Activated effector memory CD4-positive, alpha-beta T cell treated with anti-CD3 and anti-CD28 coated beads, Interleukin-2, amount 50 U/mL, for 16 hours (primary cell): ENCODE measurements at places on chromosomes 5 and 9.

DNA sequence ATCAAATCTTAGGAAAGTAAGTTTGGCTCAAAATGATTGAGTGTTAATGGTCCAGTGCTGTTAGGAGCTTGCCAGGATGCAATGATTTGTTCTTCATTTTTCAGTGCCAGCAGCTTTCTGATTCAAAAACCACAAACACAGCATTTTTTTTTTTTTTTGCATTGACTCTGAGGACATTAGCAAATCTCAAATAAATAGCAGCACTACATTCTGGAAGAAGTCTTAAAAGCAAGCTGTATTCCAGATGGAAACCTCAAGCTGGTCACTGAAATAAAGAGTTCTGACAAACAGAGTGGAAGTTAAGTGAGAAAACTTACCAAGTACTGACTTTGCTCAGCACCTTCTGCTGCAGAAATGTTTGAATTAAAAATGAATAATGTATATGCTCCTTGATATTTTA is 1653.1 kb upstream of the CDH9 start:
- no peak for DNase-seq

DNA sequence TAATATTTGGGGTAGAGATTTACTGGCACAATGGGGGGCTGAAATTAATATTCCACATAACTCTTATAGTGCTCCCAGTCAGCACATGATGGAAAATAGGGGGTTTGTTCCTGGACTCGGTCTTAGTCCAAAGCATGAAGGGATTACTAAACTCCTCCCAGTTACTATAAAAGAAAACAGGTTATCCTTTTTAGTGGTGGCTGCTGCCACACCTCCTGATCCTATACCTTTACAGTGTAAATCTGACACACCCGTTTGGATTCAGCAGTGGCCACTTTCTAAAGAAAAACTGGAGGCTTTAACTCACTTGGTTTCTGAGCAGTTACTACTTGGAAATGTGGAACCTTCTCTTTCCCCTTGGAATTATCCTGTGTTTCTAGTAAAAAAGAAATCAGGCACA is 572.9 kb upstream of the PTGER4 start:
- no peak for DNase-seq

DNA sequence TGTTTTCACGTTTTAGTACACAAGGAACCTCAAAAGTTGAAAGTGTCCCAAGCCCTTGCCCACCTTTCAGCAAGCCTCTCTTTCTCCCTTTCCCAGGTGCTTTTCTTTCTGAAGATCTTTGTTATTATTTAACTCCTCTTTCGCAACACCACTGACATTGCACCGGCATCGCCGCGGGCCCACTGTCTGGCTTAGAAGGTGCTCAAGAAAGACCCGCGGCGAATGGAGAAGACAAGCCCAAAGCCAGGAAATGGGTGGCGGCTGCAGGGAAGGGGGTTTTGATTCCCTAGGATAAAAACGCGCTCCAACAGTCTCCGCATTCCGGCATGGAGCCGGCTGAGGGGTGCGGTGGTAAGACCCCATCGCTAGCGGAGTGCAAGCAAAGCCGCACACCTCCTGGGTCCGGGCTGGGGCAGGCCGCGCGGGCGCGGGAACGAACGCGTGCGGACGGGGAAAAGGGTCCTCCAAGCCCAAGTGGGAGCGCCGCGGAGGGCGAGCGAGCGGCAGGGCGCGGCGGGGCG is 404 bp upstream of the AFAP1L1 start:
- no peak for DNase-seq

- DNase-seq, result no peak
These were observed 622.2 kb downstream of the ANXA1 start for GRCh38 chr9:73773896-73774295.

GRCh38 chr9:113186137-113186755 is 34.8 kb downstream of the FKBP15 start:
- DNase-seq, result no peak

DNA sequence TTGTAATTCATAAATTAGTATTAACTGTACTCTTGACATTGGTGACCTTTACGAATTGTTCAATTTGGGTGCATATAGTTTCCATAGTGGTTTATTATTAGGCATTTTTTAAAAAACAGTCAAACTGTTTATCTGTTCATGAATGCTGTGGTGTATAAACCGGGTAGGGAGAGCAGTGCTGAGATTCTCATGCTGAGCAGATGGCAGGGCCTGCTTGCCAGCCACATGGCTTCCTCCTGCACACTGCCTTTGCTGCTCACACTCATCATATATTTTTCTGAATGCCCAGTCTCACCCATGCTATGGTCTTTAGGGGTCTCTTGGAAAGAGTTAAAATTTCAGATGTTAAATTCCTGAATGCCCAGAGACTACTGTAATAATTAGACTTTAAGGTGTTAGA is 40.8 kb downstream of the NNT start:
- no peak for DNase-seq

DNA sequence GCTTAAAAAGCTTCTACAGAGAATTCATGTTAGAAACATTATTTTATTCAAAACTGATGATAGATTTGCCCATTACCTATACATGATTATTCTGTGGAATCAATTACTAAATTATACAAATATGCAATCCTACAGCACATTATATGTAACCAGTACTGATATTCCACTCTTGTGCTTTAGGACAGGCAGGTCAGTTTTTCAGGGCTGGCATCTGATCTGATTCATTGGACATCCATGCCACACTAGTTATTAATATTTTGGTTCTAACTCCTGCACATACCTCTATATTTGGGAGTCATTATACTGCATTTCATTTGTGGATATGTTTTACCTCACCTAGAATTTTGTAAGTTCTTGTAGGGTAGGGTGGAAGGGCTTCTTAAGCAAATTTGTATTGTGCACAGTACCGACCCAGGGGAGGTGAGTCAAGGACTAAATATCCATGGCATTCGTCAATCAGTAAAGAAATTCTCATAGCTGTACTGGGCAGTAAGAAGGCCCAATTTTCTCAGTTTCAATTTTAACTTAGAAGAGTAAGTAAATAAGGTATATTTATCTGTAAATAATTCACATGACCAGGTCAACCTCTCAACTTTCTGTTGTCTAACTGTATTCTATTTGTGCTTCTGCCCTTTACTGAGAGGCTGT is 33.5 kb downstream of the ELOVL7 start:
- no peak for DNase-seq

DNA sequence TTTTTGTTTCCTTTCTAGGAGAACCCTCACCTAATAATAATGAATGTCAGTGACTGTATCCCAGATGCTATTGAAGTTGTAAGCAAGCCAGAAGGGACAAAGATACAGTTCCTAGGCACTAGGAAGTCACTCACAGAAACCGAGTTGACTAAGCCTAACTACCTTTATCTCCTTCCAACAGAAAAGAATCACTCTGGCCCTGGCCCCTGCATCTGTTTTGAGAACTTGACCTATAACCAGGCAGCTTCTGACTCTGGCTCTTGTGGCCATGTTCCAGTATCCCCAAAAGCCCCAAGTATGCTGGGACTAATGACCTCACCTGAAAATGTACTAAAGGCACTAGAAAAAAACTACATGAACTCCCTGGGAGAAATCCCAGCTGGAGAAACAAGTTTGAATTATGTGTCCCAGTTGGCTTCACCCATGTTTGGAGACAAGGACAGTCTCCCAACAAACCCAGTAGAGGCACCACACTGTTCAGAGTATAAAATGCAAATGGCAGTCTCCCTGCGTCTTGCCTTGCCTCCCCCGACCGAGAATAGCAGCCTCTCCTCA is 87.1 kb downstream of the OSMR start:
- no peak for DNase-seq

DNA sequence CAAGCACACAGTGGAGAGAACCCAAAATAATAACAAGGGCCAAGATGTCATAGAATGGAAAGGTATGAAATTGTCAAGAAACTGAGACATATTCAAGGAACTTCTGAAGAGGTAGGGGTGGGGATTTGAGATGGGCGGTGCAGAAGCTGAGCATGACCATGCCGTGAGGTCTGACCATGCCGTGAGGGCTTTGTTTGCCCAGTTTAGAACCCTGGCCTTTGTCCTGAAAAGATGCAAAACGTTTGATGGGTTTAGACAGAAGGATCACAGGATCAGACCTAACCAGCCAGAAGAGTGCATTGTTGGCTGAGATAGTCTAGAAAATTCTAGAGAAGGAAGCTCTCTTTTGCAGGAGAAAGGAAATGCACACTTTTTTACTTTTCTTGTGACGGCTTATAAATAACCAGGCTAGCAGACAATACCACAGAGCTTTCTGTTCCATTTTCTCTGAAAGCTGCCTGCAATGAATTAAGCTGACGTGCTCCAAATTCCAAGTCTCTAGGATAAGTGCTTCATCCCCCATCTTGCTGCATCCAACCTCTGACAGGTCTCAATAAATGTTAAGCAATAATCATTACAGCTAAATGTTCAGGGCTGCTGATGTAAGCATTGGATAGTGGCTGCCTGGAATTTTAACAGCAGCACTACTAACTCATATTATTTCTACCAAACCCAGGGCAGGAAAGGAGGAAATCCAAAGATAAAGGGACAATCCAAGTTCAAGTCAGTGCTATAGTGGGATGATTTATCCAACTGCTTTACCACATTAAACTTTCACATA is 110.9 kb upstream of the IL6ST start:
- no peak for DNase-seq

DNA sequence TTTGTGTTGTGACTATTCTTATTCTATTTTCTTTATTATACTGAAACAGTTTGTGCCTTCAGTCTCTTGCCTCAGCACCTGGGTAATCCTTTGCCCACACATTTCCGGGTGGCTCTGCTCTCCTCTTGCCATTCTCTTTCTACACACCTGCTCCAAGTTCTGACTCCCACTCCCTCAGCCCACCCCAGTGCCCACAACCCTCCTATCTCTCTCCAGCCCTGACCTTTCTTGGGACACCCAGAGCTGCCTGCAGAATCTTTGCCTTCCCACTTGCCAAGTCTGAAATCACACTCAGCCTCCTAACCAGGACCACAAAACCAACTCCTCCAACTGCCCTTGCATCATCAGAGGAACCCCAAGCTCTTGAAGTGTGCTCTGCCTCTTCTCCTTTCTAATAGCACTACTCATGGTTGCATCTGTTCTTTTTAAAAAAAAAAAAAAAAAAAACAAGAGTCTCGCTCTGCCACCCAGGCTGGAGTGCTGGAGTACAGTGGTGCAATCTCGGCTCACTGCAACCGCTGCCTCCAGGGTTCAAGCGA is 4.1 kb downstream of the SWI5 start:
- DNase-seq, result no peak

DNA sequence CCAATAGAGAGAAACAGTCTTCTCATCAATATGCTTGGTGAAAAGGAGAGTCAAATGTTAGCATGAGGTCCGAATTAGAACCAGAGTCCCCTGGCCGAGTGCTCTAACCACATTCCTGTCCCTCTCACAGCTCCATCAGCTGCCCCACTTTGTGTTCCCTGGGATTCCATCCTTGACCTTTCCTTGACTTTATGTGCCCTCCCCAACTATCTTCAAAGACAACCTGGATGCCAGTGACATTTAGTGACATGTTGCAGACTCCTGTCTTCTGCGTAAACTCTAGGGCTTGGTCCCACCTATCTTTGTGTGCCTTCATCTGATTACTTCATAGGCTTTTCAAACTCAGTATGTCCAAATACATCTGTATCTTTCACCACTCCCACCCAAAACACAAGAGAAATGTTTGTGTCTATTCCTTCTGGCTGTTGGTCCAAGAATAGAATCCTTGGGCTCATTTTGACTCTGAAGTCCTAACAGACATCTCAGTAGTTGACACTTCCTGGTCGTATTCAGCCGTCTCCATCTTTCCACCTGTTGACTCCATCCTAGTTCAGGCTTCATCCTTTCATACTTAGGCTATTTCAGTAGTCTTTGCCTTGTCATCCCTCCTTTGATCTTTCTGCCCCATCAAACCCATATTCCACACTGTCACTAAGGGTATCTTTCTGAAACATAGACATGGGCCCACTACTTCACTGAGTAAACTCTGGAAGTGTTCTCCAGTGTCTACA is 101.4 kb upstream of the CD180 start:
- DNase-seq, result no peak

DNA sequence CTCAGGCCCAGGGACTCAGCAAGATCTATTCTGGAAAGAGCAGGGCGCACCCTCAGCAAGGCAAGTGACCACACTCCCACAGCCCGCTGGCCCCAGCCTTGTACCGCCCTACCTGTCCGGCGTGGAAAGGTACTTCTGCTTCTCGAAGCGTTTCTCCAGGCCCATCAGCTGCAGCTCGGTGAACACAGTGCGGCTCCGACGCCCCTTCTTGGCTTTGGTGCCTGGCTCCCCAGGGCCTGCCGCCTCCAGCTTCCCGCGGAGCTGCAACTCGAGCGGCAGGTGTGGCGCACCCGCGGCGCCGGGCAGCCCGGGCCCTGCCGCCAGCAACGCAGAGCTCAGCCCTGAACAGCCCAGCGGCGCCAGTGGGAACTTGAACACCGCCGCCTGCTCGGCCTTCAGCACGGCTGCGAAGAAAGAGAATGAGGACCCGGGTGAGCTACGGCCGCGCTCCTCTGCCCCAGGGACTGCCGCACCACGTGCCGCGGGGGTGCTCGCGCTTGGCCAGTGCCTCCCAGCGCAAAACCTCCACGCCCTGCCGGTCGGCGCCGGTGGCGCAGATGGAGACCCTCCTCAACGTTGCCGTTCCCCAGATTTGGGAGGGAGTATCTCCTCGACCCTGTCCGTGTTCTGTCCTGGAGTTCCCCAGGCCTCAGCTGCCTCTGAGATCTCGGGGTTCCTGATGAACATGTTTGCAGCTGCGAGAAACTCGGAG is 2.2 kb downstream of the BARX1 start:
- DNase-seq, result no peak

DNA sequence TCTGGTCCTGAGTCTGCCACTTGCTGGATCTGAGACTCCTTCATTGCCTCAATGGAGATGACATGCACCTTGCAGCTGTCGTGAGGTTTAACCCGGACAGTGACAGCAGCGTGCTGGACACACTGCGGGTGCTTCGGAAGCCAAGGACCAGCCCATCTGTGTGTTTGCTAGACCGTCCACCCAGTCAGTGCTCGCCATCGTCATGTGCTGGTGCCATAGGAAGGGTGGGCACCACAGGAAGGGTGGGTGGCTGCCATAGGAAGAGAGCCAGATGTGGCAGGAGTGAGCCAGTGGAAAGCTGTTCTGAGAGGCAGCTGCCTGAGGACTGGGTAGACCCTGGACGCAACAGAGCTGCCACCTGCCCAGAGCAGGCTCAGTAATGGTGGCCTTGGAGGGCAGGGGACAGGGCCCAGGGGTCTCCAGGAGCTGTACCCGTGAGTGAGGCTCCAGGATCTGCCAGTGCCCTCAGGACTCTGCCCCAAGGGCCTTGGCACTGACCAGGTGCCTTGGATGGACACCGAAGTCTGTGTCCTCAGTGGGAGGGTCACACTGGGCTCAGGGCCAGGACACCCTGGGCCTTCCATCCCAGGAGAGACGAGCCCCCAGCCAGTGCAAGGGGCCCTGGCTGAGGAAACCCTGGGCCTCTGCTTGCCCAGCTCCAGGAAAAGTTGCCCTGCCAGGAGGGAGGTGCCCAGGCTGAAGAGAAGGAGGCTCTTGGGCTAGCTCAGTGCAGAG is 21.8 kb downstream of the FLT4 start:
- DNase-seq, result no peak

GRCh38 chr5:40223884-40224402 is 455.8 kb upstream of the PTGER4 start:
- peak; percentile 64 for DNase-seq

GRCh38 chr5:83035373-83036100 is 41.7 kb downstream of the TMEM167A start:
- no peak for DNase-seq

- DNase-seq, result no peak
These were observed 23.0 kb downstream of the ARRDC3 start for GRCh38 chr5:91359962-91360609.
